Stimulated activated CD4-positive, alpha-beta T cell treated with anti-CD3 and anti-CD28 coated beads, Interleukin-1b, Interleukin-23, amount 100 ng/mL, for 4 hours (primary cell): ENCODE measurements at places on chromosomes 1 and 21.
A peak's percentile ranks its signal among the peaks of the same experiment; 100 is the strongest.

DNA sequence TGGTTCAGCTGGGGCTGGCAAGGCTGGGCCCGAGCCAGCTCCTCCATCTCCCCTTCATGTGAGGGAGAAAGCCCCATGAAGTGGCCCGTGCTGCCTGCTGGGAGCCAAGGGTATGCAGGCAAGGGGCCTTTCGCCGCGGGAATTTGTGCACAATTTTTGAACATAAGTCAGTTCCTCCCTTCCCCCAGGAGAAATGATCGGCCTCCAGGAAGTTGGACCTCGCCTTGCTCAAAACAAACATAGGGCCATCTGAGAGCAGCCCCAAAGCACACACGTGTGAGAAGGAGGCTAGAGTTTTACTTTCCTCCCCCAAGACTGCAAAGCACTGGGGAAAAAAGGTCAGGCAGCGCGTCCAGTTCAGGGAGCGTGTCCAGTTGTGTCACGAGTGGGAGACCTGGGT, 64.7 kb downstream of the PRDM16 start:
- no peak for DNase-seq

GRCh38 chr1:245183429-245183828, 28.6 kb downstream of the KIF26B start:
- no peak for DNase-seq

DNA sequence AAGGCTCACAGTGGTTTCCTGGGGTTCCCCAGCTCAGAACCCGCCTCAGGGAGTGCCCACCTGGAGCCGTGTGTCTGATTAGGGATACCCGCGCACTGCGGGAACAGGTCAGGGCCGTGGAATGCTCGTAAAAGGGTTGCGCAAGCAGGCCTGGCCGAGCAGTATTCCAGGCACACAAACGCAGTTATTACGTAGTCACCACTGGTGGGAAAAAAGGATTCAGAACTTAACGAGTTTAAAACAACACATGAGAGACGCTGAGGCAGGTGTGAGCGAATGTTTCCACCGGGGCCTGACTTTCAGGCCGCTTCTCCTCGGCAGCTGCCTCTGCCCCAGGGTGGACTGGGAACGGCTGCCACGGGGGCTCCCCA, 18.2 kb downstream of the PLCH2 start:
- DNase-seq: no peak

DNA sequence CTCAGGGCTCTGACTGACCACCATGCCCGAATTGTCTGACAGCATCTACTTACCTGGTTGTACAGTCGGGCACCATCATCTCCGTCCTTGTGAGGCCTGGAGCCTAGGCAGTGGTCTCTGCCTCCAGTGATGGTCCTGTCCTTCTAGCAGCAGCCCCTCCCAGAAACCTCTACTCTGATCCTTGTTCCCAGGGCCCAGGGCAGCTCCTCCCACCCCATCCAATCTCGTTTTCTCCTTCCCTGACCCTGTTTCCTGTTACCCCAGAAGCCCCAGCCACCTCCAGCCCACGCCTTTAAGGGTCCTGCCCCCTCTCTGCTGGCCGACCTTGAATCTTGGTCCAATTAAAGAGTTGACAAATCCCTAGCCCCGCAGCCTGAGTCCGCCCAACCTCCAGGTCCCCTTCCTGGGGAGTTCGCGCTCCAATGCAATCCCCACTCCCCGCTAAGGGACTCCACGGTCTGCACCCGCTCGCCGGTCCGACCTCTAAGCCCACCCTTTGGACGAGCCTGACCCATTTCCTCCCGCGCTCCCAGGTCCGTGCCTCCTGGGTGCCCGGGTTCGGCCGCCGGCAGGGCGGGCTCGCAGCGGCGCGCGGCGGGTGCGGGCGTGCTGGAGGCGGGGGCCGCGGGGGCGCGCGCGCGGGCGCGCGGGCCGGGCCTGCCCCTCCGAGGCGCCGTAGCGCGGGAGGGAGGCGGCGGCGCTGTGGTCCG, at the start of gene B4GALT2:
Gene B4GALT2, plus strand, starts transcription at position 660 of the 710 bp plus-strand sequence. CDS start 1,951 bp downstream, outside the sequence.
- no peak for DNase-seq

DNA sequence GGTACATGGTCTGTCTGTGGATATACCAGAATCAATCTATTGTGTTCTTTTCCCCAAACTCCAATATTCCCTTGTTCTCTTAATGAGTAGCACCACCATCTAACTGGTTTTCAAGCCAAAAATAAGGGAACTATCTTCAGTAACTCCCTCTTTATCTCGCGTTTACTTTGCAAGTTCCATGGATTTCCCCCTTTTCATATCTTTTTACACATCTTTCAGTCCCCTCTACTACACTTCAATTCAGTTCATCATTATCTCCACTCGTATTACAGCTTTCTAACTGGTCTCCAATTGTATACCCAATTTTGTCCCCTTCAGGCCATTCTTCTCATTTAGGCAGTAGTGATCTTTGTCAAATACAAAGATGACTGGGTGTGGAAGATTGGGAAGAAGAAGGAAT, 4.1 kb upstream of the TMCO1 start:
- no peak for DNase-seq

GRCh38 chr1:198601936-198602889, 36.6 kb upstream of the PTPRC start:
- DNase-seq: no peak

DNA sequence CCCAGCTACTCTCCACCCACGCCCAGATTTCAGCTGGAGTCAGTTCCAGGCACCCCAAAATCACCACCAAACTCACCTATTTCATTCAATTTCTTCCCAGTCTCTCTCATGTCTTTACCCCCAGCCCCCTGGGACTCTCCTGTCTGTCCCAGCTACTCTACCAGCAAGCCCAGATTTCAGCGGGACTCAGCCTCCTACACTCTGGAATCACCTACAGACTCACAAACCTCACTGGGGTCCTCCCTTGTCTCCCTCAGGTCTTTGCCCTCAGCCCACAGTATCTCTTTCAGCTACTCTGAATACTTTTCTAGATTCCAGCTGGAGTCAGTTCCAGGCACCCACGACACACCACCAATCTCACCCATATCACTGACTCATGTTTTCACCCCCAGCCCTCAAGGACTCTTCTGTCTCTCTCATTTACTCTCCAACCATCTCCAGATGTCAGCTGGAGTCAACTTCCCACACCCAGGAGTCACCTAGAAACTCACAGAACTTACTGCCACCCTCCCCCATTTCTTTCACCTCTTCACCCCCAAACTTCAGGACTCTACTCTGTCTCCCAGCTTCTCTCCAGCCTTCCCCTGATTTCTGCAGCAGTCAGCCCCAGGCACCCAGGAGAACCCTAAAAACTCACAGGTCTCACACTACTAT, 1529.3 kb upstream of the TPTE start:
- DNase-seq: no peak

- peak; percentile 62 for DNase-seq
These were observed 132.9 kb upstream of the DPYD start for GRCh38 chr1:98053471-98054366.

- no peak for DNase-seq
These were observed 248.9 kb upstream of the HOOK1 start for GRCh38 chr1:59565611-59566410.

DNA sequence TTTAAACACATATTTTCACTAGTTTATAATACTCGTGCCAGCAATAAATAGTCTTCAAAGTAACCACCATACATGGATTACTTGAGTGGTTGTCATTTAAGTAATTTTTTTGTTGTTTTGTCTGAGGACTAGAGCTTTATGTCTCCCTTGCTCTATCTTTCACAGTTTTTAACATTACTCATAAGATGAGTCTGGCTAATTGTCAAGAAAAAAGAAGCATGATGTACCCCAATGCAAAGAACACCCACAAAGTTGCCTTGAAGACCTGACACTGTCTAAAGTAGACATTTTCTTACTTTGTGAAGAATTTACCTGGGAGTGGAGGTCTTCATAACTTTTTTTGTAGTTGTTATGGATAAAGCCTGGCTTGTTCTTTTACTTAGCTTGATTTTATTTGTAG, 210.4 kb upstream of the BRINP3 start:
- no peak for DNase-seq

- no peak for DNase-seq
These were observed 16.9 kb upstream of the IFI16 start for GRCh38 chr1:158992787-158993312.

DNA sequence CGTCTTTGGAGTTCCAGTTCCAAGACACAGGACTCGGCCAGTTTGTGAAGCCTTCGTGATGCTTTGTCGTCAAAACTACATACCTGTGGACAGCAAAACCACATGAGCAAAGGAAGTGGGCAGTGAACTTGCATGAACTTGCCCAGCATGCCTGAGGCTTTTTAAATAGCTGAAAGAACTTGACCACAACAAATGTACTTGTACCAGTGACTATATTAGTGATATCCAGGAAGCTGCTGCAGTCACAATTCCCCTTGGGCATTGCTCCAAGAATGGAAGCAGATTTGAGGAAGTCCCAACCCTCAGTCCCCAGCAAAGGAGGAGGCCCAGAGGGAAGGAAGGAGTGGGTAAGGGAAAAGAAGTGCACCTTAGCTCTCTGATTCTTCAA, 2.6 kb downstream of the FUCA1 start:
- no peak for DNase-seq
